ENCODE measurements at places on chromosomes 7 and 10.

DNA sequence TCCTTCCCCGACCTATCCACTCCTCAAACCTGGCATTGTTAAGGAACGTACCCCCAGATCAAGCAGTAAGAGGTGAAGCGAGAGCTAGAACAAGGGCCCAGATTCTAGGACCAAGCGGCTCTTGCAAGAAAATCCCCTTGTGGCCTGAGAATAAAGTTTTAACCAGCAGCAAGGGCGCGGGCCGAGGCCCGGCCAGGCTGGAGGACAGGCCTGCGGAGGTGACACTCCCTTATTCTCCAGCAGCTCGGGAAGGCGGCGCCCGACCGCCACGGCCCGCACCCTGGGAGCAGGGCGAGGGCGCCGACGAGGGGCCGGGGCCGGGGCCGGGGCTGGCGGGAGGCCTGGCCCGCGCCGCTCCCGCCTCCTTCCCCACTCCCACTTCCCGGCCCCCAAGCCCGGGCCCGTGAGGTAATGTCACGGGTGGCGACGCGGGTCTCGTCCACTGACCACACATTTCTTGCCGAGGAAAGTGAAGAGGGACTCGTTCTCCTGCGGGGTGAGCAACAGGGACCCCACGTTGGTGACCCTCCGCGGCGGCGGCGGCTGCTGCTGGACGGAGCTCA lies 551 bp downstream of the WASL start:
- DNase-seq, result peak; percentile 25

DNA sequence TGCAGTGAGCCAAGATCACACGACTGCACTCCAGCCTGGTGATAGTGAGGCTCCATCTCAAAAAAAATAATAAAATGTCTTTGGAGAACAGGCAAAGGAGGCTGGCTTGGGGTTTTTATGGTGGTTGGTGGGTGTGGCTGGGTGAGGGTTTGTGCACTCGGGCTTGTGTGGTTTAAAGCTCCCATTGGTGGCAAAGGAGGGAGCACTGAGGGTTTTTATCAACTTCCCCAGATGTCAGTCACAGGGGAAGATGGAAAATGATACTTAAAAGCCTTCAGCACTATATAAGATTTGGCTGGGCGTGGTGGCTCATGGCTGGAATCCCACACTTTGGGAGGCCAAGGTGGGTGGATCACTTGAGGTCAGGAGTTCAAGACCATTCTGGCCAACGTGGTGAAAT lies 16.3 kb upstream of the RNF216 start:
- DNase-seq, result no peak

DNA sequence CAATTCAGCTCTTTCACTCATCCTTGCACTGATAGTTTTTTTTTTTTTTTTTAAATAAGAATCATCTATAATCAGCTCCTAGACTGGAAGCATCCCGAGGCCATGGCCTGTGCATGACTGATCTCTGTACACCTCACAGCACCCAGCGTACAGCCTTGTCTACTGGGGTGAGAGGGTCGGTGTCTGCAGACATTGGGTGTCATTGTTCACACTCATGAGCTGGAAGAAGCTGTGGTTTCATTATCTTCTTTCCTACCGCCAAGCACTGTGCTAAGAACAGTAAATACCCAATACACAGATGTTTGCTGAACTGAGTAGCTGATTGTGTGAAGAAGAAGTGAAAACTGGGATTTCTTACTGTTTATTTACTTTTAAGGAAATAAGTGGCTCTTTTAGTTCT lies 123.6 kb downstream of the CLEC2L start:
- DNase-seq, result no peak

- no peak for DNase-seq
Observed at GRCh38 chr7:95957510-95957909, 185.2 kb downstream of the DYNC1I1 start.

DNA sequence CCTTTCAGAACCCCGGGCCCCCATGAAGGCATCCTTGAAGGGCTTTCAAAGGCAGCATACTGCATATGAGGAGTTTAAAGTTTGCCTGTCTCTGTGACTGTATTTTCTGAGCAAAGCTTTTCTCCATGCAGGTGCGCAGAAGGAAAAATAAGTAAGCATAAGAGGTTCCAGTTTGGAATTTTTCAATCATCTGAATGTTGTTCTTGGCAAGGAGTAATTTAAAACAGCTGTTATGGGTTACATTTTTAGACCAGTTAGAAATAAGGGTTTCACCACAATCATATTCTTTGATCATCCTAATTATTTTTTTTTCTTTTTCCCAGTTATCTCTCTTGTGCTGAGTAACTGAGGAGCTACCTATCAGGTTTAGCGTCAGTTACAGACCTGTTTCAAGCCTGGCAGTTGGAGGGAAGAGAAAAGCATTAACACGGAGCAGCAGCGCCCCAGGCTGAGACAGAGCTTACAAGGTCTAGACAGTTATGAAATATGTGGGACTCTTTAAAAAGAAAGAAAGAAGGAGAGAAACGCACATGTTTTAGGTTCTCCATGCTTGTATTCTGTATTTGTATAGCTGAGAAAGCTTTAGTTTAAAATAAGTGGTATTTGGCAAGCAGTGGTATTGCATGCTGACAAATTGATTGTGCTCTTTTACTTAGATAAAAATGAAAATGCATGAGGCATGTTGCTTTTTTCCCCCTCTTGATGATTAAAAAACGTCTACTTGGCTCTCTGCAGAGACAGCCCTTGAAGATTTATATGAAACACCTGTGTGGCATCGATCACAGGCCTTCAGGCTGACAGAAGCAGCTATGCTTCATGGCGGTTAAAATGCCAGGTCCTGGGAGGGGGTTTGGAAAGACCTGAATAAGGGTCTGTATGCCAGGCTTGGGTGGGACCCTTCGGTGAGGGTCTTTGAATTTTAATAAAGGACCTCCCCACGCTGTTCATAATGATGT lies 157.6 kb downstream of the GRK5 start:
- DNase-seq, result no peak

GRCh38 chr7:53697913-53698312 lies 662.5 kb downstream of the POM121L12 start:
- DNase-seq, result no peak

DNA sequence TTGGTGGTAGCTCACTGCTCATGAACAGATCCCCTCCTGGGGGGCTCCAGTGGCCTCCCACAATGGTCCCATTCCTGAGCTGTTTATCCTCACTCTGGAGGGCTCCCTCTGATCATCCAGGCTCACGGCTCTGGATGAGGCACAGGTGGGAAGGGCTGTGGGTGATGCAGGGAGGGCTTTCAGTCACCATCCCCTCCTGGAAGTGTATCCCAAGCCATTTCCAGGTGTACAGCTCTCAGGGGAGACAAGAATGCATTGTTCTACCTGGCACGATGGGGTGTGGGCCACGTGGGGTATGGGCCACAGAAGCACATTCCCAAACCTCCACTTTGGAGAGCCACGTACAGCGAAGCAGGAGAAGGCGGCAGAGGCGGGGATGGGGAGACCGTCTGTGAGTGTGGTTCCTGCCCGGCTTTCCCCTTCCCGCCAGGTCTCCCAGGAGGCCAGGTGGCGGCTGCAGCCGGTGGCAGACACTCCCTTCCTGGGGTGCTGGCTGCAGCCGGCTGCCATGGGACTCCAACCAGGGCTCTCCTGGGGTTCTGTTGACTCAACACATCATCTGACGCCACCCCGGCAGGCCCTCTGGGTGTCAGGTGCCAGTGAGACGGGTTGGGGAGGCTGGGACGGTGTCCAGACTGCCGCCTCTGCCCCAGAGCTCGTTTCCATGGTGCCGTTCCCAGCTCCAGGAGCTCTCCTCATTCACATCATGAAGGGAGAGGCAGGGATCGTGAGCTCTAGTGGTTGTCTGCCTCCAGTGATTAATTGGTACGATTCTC lies 169.7 kb upstream of the RHEB start:
- DNase-seq, result no peak

GRCh38 chr7:16646472-16647072 lies 591 bp downstream of the BZW2 start:
- no peak for DNase-seq

GRCh38 chr10:25725917-25726716 lies 207.9 kb upstream of the MYO3A start:
- no peak for DNase-seq

GRCh38 chr10:9294865-9295264 lies 1240.4 kb downstream of the GATA3 start:
- DNase-seq, result no peak

GRCh38 chr7:129734400-129734799 lies 122.9 kb downstream of the NRF1 start:
- DNase-seq, result no peak

DNA sequence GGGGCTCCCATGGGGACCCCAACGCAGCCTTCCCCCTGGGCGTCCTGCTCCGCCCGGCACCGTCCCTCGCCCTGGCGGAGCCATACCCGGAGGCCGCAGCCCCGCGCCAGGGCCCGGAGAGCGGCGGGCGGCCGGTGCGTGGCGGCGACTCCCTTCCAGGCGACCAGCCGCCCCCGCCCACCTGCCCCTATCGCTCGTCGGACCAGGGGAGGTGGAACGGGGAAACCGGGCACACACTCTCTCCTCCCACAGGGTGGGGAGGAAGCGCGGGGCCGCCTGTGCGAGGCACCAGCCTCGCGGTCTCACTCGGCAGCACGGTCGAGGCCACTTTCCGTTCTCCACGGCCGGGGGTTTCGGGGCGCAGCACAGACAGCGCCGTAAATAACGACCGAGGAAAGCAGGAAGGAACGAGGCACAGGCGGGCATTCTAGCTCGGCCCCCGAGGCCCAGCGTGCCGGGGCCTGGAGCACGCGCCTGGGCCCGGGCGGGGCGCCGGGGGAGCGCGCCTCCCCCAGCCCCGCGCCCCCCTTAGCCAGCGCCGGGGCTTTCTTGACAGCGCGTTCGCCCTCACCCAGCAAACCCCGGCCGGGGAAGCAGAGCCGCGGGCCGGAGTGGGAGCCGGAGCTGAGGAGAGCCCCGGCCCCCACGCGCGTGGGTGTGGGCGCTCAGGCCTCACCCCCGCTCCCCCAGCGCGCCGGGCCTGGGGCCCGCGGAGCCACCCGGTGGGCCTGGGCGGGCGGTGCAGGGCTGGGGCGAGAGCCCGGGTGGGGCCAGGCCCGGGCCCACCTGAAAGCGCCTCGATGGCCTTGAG lies 936 bp downstream of the IGF2BP3 start:
- peak; percentile 25 for DNase-seq

- no peak for DNase-seq
Observed at GRCh38 chr10:78411716-78412115, 378.1 kb downstream of the RPS24 start.

GRCh38 chr7:2980401-2981102 lies 63.1 kb downstream of the CARD11 start:
- no peak for DNase-seq

- DNase-seq, result no peak
Observed at GRCh38 chr7:133511708-133512107, 258.8 kb downstream of the EXOC4 start.
